ENCODE measurements at places on chromosomes 12 and 14. TPM values are rescaled to one million over a fixed set of nuclear protein-coding genes. Genes with fewer than 3 reads are reported as not detected.

DNA sequence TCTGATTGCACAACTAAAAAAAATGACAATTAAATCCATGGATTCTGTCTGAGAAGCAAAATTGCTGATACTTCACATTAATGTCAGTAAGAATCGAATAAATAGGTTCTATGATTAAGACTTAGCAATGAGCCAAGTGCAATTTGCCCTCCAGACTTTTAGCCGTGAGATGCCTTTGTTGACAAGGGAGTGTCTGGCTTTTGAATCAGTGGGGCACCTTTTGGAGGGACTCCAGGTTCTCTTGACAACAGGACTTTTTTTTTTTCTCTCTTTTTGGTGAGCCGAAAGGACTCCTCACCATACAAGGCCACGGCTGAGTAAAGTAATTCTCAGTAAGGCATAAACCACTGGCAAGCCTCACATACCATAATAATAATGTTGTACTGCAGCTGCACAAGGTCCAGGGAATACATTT, 4.7 kb upstream of the MDM1 start:
- peak; percentile 84 for DNase-seq

DNA sequence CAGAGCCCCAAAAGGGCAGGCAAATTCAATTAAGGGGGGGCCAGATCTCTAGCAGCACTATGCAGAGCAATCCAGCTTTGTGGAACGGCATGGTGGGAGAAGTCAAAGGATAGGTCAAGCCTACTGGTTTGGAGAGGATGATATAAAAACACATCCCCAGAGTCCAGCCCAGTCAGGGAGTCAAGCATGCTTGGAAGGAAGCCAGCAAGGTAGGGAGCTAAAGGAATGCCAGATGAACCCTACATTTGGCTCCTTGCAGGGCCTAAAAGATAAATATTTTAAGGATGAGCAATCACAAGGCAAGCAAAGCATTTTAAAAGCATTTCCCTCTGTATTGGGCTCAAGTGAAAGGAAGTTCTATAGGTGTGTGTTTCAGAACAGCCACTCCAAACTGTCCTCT, 21.4 kb downstream of the KCTD10 start:
- DNase-seq, result peak; percentile 54

- DNase-seq, result no peak
These were observed 15.9 kb downstream of the RAB35 start for GRCh38 chr12:120100630-120101029.

The CCDC177 gene
- total RNA-seq, result not detected

DNA sequence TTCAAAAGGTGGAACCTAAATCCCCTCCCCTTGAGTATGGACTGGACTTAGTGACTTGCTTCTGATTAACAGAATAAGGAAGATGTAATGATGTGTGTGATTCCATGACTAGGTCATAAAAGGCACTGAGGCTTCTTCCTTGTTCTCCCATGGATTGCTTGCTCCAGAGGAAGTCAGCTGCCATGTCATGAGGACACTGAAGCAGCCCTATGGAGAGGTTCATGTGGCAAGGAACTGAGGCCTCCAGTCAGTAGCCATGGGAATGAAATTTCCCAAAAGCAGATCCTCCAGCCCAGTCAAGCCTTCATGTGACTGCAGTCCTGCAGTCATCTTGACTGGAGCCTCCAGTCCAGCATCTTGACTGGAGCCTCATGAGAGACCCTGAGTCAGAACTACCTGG, 10.7 kb downstream of the TMBIM4 start:
- no peak for DNase-seq

- DNase-seq, result no peak
These were observed 17.2 kb upstream of the GSC start for GRCh38 chr14:94787092-94787491.

- DNase-seq, result no peak
These were observed 45.5 kb upstream of the ERGIC2 start for GRCh38 chr12:29426498-29426897.

DNA sequence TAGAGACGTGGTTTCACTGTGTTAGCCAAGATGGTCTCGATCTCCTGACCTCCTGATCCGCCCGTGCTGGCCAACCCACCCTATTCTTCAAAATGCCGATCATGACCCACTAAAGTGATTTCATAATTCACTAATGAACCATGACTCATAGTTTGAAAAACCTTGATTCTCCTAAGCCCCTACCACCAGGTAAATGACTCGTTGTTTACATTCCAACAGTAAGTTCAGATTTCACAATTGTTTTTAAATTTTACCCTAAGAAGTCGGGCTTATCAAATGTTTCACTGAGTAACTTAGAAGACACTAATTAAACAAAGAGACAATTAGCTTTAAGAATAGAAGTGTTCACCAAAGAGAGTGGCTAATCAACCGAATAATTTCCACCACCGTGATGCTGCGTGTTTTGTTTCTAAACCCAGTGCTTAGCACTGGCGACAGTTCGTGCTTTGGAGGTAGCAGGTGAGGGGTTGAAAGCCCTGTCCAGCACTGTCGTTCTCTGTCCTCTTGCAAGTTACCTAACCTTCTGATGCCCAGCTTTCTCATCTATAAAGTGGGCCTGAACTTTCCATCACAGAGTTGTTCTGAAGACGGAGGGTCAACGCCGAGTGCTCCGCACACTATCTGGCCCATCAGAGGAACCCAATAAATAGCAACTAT, 136.5 kb downstream of the NTF3 start:
- peak; percentile 45 for DNase-seq

DNA sequence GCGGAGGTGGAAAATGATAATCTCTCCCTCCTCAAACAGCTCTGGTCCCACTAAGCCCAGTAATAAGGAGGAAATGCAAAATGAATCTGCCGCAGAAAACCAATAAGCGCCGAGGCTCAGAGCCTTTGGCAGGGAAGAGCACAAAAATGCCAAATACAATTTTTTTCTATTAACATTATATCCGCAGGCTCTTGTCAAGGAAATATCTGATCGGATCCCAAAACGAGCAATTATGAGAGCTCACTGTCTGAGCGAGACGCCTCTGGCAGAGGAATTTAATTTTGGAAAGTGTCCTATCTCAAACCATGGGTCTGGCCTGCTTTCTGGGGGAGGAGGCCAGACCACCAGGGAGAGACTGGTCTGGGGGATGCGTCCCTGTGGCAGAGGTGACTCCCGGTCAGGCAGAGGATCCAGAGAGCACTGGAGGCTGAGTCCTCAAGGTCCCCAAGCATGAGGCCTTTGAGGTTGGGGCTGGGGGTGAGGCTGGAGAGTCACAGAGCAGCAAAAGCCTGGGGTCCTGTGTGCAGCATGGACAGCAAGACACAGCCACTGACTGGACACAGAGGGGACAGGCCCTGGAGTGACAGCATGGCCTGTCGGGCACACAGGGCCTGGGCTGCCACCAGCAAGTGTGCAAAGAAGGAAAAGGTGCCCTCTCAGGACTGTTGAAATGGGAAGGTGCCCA, 342.8 kb upstream of the SFSWAP start:
- no peak for DNase-seq

GRCh38 chr12:31959701-31960391, 631 bp downstream of the RESF1 start:
- peak; percentile 65 for DNase-seq

The RND1 gene
- not detected for total RNA-seq

The ATP2A2 gene
- total RNA-seq, result 86.9 TPM

The MIP gene
- 0.15 TPM for total RNA-seq

DNA sequence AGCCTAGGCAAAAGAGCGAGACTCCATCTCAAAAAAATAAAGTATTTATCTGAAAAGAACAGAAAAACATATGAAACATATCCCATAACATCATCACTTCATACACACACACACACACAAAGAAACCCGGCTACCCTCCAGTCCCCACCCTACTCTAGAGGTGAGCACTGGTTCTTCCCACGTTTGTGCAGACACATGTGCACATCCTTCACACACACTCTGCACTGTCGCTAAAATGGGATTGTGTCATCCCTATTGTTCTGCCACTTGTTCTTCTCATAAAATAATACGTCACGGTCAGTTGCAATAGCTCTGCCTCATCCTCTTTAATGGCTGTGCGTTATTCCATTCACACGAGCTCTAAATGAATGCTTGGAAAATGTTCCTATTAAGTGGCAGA, 85.9 kb upstream of the ANO2 start:
- no peak for DNase-seq

DNA sequence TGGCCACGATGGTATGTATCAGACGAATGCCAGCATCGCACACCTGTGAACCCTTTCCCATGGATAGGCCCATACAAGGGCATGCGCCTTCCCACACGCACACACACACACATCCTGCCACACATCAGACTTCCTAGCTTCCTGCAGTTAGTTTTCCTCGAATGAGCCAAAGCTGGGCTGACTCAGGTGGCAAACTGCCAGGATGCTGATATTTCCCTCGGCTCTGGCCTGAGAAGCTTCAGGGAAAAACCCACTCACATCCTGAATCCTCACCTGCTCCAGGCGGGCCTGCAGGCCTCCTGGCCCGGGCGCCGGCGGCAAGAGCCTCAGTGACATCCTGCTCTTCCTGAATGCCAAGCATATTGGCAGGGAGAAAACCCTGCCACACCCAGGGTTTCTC, 22.4 kb downstream of the CALM1 start:
- DNase-seq, result peak; percentile 94

DNA sequence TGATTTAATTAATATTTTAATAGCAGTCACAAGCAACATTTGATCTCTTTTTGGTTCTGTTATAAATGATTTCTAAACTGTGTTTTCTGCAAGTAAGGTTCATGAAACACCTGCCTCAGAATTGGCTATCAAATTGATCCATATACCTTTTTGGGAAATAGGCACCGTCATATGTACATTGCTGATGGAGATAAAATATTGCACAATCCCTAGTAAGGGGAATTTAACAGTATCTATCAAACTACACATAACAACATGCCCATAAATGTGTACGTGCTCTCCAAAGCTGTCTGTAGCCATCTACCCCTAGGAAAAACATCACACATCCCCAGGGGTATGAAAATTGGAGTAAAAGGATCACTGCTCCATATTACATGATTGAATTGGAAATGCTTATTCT, 167.3 kb upstream of the CPNE8 start:
- no peak for DNase-seq

- DNase-seq, result peak; percentile 36
These were observed 76.3 kb downstream of the PDE3A start for GRCh38 chr12:20444595-20445170.

GRCh38 chr14:93084866-93085857, 30.6 kb downstream of the ITPK1 start:
- DNase-seq, result no peak

The RTL1 gene
- 0.02 TPM for total RNA-seq

GRCh38 chr12:3193131-3193530, 116.0 kb downstream of the TSPAN9 start:
- DNase-seq, result no peak

The OLR1 gene
- total RNA-seq, result 5.5 TPM

The CCDC175 gene
- total RNA-seq, result not detected

- no peak for DNase-seq
These were observed 98.2 kb downstream of the C12orf42 start for GRCh38 chr12:103397536-103397935.

GRCh38 chr12:116703214-116703795, 34.6 kb downstream of the SPRING1 start:
- peak; percentile 55 for DNase-seq

DNA sequence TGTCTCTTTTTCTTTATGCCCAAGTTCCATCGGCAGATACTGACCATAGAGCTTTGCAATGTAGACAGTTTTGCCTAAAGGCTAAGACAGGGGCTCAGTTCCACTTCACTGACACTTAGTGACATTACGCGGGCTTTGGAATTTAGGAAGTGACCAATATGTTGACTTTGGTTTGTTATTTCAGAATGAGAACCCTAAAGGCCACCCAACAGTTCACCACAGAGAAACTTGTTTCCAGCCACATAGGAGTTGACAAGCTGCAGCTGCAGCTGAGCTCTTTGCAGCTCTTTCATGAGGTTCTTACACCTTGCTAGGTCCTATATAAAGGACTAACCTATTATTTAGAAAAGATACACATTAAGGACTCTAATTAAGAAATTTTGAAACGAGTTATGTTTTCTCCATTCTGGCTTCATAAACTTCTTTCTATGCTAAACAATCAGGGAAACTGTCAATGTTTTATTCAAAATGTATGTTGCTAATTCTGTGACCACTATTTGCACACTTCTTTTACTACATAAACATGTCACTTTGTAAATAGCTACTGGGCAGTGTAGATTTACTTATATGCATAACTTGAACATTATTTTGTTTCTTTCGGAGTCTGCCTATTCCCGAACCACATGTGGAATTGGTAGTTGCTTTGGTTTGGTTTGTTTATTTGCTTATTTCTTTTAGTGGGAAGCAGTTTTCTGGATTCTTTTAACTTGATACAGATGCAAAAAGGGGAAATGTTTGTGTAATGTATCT, 18.5 kb upstream of the KLRD1 start:
- no peak for DNase-seq

The ZBTB42 gene
- total RNA-seq, result 4.1 TPM

- DNase-seq, result no peak
These were observed 159.4 kb downstream of the NELL2 start for GRCh38 chr12:44716711-44717110.

The GLT1D1 gene
- not detected for total RNA-seq

DNA sequence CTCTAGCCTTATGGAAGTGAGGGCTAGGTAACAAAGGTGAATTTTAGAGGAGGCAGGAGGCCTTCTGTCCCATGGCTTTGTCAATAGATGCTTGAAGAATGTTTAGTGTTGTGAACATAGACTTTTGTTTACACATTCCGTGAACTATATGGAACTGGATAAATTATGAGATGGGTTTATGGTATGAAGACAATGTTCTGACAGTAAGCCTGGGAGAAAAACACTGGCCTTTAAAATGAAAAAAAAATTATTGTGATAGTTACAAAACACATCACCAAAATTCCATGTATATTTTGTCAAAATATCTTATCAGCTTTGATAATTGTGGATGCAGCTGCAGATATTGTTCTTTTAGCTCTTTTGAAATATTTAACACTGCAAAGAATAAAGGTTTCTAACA, 251.5 kb upstream of the DCN start:
- no peak for DNase-seq

The AICDA gene
- total RNA-seq, result not detected

GRCh38 chr12:77031745-77032144, 33.6 kb downstream of the E2F7 start:
- peak; percentile 56 for DNase-seq

- DNase-seq, result no peak
These were observed 2.0 kb upstream of the ANG start for GRCh38 chr14:20686386-20687143.

- no peak for DNase-seq
These were observed 77.8 kb downstream of the SERPINA3 start for GRCh38 chr14:94689985-94690400.

DNA sequence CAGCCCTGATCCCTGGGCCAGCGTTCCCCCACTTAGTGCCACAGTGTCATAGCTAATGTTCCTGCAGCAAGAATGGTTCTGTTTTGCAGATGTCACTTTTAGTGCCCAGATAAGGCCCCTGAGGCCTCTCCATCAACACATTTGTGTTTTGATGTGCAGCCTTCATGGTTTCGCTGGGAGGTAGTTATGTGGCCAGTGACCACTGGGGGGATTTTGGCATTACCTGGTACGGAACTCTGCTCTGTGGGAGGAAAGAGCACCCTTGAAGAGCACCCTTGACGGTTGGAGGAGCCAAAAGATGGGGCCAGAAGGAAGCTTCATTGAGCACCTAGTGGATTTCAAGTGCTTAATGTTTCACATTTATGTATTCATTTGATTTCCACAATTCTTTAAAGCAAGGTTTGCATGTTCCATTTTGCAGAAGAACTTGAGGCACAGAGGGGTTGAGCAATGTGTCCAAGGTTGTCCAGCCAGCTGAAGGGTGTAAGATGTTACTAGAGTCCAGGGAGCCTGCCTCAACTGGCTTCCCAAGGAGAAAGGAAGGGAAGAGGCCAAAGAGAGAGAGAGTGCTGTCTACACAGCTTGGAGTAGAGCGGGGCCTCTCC, 13.0 kb downstream of the SERPINA11 start:
- no peak for DNase-seq

The TSPAN19 gene
- total RNA-seq, result not detected

The MRPS35 gene
- total RNA-seq, result 97.6 TPM

All from M059J (cell line).